ENCODE measurements at places on chromosomes 5 and 9. TPM values are rescaled to one million over a fixed set of nuclear protein-coding genes. Genes with fewer than 3 reads are reported as not detected.

Gene TCOF1
- total RNA-seq = 14.5 TPM

Gene ITGA1
- total RNA-seq = 13.2 TPM

Gene SH3GLB2
- total RNA-seq = 36.7 TPM

Gene DOCK2
- 5.8 TPM for total RNA-seq

Gene BAG1
- total RNA-seq = 12.9 TPM

Gene CXCL14
- 0.73 TPM for total RNA-seq

DNA sequence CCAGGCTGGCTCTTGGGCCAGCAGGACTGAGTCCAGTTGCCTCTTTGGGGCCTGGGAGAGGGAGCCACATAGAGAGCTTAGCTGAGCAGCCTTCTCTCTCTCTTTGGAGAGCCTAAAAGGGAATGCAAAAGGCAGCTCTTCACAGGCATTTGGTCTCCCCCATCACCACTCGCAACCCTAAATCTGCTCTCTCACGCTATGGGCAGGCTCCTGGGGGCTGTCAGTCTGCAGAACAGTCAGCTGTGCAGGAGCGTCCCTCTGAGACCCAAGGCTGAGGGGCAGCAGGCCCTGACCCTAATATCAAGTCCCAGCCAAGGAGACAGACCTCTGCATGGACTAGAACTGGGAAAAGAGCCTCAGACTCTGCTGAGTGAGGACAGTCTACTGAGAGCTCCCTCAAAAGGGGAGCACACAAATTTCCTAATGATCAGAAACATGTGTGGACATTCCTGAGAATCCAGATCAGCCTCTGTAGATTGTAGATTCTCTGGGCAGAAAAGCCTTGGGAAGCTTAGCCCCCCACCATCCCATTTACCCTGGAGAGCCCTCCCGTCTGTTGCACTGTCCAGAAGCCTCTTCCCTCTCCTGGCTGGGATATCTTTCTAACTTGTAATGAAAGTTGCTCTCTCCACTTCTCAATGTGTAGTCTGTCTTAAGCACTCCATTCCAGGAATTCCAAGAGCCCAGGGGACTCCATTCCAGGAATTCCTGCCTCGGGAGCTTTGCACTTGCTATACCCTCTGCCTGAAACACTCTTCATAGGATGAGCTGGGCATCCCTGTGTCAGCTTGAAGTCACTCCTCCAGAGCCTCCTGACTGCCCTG is 79.4 kb downstream of the FAM114A2 start:
- no peak for DNase-seq

- no peak for DNase-seq
Observed at GRCh38 chr9:113311961-113312360, 8.8 kb upstream of the RNF183 start.

DNA sequence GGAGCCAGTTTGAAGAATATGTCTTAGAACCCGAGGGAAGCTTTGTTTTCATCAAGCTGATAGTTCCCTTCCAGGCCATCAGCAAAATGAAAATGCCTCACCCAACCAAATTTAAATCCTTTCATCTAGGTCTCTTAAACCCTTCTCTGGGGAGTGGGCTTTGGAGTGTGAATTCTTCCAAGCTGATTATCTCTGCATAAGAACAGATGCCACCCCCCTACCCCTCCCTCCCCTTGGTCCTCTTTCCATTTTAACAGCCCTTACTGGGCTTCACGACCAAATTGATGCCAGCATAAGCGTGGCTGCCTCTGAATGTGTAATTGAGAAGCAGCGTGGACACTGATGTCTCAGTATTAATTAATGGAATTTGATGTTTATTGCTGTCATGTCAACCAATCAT is 509.7 kb upstream of the CLINT1 start:
- DNase-seq = no peak

DNA sequence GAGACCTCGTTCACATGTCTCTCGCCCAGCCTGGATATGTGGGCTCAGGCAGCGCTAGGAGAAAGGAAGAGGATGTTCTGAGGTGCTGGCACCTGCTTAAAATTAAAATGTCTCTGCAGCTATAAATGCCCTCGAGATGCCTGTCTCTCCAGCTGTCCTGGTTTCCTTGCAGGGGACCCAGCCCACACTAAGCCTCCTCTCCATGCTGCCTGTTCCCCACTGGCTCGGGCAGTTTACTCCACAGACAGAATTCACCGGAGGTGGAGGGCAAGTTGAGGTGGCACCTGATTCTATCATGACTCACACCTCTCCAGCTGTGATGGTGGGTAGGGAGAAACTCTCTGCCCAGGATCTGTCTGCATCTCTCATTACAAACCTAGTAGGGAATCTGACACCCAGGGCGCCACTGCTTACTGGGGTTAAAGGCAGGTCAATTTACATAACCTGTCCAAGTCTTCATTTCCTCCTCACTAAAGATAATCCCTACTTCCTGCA is 420.9 kb downstream of the SPOCK1 start:
- DNase-seq = no peak

GRCh38 chr5:153480401-153480800 is 10.1 kb upstream of the GRIA1 start:
- no peak for DNase-seq

DNA sequence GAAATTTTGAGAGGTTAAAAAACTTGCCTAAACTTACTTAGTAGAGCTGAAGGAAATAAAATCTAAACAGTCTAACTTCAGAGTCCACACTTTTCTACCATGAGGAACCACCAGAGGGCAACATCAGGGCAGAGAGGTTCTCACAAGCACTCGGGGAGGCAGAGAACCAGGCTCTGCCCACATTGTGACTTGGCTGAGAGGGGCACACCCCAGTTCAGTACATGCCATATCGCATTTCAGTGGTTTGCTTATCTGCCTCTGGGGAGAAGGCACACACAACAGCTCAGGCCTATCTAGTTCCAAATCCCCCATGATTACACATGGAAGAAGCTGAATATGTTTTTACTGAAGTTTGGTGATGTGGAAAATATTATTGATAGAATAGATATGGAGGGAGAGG is 49.2 kb downstream of the EQTN start:
- DNase-seq = no peak

- DNase-seq = no peak
Observed at GRCh38 chr5:174047472-174048099, 2.1 kb downstream of the NSG2 start.

DNA sequence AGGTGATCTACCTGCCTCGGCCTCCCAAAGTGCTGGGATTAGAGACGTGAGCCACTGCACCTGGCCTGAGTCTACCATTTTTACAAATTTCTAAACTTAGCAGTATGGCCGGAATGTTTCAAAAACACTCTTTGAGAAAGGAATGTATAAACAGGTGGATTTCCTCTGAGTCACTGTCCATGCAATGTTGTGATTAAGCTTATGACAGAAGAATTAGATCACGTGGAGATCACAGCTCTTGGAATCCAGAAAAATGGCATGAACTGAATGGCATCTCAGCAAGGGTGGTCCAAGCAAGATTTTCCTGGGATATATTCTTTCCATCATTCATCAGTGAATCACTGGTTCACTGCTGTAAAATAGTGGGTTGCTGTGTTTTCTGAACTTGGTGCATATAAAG is 865.0 kb downstream of the PTPRD start:
- DNase-seq = no peak

DNA sequence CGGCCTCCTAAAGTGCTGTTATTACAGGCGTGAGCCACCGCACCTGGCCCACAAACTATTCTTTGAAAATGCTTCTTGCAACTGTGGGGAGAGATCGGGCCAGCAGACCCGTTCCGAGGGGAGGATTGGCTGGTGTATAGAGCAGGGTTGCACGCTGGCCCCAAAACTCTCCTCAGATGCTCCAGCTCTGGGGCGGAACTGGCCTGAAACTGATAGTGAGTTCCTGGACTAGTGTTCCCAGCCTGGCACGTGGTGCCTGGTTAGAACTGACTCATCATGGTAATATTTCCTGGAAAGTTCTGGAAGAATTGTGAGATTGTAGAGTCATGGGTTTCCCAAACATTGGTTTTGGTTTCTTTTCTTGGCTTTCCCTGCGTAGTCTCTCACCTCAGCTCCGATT is 120.5 kb downstream of the FBXL7 start:
- DNase-seq = no peak

- no peak for DNase-seq
Observed at GRCh38 chr5:59607138-59607765, 286.3 kb downstream of the PDE4D start.

DNA sequence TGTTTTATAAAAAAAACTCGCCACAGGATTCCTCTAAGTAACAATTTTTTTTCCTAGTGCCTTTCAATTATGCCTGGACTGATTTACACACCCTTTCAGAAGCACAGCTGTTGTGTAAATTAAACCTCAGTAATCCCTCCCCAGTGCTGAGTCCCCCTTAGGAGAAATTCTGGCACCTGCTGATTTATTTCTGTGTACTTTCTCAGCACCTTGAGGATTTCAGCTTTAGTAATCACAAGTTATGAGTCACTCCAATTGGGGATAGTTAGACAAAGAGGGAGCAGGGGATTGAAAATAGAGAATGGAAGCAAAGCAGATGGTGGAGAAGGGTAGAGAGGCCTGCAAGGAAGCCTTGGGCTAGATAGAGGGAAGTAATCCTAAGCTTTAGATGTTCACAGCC is 171.7 kb downstream of the TTLL11 start:
- no peak for DNase-seq

DNA sequence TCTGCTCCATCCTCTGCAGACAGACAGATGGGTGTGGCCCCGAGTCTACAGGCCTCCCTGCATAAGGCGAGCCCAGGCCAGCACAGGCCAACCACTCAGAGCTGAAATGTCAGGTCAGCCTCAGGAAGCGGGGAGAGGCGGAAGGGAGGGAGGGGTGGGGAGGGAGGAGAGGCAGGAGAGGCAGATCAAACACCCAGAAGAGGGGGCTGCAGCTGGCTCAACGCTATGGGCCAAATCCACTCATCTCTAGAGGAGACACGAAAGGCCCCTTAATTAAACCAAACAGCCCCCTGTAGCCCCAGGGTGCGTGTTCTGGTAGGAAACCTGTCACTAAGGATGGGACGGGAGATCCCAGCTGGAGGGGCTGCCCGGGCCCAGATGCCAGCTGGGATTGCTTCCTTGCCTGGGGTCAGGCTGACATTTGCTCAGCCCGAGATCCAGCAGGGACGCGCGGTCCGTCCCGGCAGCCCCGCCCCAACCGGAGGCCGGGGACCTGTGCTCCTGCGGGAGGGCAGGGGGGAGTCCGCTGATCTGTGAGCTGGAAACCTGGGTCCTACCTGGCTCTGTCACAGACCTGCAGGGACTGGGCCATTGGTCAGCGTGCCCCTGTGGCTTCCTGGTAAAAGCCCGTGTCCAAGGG is 97.2 kb upstream of the SARDH start:
- DNase-seq = no peak

DNA sequence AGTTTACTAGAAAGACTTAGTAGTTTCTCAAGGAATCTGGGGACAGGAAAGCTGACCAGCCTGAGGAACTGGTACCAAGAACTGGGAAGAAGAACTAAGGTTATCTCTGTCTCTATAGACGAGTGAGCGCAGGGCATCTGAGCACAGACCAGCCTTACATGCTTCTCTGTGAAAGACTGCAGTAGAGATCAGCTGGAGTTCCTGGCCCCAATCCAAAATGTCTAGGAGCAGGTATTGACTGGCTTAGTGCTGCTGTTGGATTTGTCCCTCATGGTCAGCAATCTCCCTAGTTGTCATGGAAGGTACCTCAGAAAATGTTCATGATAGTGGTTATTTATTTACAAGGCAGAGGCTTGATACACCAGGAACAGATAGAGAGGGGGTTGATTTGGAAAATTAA is 13.3 kb downstream of the NUP214 start:
- DNase-seq = no peak

DNA sequence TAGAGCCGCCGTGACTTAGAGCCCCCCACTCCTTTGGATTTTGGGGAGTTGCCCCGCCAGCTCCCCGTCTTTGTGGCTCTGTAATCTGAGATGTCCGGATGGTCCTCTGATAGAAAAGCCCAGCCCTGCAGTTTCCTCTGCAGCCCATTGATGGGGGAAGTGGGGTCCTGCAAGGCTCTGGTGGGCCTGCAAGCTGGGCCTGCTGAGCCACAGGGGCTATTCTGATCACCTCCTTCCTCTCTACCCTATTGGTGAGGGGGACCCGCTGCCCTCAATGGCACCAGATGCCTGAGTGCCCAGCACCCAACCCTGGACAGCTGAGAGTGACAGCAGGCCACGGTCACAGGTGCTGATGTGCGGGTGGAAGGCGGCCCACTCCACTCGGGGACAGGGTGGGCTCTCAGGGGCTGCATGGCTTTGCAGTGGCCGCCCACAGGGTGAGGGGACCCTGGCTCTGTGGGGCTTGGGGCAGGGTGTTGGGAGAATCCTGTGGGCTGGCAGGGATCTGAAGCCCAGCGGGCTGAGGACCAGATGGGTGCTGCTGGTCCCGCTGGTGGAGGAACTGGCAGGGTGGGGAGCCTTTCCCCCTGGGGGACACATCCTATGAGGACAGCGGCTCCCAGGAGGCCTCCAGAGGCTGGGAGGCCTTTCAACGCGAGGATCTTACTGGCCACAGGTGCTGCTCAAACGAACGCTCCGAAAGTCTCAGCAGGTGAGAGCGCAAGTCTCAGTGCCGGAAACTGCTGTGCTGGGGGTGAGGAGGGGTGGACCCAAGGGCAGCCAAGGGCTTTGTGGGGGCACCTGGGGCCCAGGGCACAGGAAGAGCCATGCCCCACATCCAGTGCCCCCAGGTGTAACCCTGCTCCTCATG is 30.0 kb upstream of the LPCAT1 start:
- DNase-seq = no peak

- DNase-seq = no peak
Observed at GRCh38 chr5:121967187-121967586, 5.4 kb downstream of the SRFBP1 start.

DNA sequence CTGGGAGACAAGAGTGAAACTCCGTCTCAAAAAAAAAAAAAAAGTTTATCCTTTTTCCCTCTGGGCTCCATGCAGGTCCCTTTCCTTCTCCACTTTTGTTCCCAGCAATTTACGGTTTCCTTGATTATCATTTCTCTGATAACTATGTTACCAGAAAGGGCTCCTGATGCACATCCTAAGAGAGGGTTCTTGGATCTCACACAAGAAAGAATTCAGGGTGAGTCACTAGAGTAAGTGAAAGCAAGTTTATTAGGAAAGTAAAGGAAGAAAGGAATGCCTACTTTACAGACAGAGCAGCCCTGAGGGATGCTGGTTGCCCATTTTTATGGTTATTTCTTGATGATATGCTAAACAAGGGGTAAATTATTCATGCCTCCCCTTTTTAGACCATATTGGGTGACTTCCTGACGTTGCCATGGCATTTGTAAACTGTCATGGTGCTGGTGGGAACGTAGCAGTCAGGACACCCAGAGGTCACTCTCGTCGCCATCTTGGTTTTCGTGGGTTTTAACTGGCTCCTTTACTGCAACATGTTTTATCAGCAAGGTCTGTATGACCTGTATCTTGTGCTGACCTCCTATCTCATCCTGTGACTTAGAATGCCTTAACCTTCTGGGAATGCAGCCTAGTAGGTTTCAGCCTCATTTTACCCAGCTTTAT is 13.5 kb upstream of the MELK start:
- no peak for DNase-seq

DNA sequence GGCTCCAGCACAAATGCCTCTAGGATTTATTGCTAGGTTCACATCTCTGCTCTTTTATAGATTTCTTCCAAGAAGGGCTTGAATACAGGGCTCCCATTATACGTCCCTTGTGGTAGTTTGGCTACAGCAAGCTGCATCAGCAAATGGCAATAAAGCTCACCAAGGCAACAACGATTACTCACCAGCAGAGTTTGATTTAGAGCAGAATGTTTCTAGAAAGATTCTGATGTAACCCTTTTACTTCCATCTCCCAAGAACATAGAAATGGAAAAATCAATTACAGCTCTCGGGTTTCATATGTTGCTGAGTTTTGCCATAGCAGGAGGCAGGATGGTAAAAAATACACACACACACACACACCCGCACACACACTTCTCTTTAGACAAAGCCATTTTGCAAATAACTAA is 124.2 kb upstream of the TNPO1 start:
- no peak for DNase-seq

Data from cerebellum (tissue), 4 donors.